Activated naive CD4-positive, alpha-beta T cell treated with anti-CD3 and anti-CD28 coated beads, Interleukin-2, amount 50 U/mL, for 16 hours (primary cell): ENCODE measurements at places on chromosomes 13 and 19.

GRCh38 chr13:103004661-103005345 is 61.4 kb downstream of the SLC10A2 start:
- no peak for DNase-seq

DNA sequence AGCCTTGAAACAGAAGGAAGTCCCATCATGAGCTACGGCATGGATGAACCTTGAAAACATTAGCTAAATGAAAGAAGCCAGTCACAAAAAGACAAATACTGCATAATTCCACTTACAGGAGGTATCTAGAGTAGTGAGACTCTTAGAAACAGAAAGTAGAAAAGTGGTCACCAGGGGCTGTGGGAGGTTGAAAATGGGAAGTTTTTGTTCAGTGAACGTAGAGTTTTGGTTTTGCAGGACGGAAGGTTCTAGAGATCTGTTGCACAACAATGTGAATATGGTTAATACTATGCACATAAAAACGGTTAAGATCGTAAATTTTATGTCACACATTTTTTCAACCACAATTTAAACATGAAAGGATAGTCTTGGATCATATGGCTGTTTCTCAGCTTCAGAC is 11.9 kb upstream of the SLC10A2 start:
- no peak for DNase-seq

DNA sequence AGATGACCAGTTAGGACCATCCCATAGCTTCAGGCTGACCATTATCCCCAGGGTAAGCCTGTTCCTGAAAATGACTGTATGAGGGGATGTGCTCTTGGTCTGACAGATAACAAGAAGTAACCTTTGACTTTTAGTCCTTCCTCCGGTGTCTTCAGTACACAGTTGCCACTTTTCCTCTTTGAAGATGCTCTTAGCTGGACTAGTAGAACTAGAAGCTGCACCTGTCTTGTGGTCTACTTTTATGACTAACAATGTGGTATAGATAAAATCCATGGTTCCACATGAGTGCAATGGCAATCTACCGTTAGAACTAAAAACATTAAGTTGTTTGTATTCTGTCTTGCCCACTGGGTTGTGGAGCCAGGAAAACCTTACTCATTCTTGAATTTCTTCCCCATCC is 5.9 kb upstream of the RUBCNL start:
- DNase-seq: no peak

- peak; percentile 51 for DNase-seq
Observed at GRCh38 chr19:17328517-17329365, 5.9 kb downstream of the ANO8 start.

GRCh38 chr13:95056266-95056665 is 245.0 kb downstream of the ABCC4 start:
- DNase-seq: no peak

- no peak for DNase-seq
Observed at GRCh38 chr13:57531256-57531655, 100.3 kb upstream of the PCDH17 start.

GRCh38 chr19:9474975-9475374 is 23.4 kb downstream of the ZNF560 start:
- no peak for DNase-seq

DNA sequence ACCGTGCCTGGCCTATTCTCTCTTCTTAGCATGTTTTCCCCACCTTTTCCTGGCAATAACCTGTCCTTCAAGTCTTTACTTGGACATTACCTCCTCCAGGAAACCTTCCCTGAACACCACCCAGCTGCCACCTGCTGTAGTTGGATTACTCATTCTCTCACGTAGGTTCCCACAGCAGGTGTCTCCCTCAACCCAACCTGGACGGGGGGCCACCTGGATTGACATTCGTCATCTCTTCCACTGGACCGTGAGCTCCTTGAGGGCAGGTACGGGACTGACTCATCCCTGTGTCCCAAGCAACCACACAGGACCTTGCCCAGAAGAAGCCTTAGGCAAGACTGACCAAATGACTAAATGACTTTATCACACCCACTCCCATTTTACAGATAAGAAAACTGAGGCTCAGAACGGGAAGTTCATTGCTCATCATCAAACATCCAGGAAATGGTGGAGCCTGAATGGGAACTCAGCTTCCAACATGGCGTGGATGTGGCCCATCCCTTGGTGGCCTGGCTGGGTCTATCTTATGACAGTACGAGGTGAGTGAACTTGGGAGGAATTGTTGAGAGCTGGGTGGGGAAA is 3.5 kb upstream of the KLK6 start:
- DNase-seq: no peak

DNA sequence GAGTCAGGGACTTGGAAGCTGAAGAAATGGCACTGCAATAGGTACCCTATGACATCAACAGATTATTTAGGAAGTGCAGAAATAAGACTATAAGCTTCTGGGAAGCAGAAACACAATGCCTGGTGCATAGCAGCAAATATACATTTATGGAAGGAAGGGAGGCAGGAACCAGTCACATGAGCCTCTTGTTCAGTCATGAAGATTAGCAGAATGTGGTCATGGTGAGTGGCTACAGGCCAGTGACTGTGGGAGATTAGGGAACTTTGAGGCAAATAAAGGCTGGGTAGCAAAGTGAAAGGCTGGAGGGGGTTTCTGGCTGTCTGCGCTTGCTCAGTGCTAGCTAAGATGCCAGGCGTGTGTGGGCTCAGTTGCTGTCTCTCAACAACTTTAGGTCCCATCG is 96.3 kb downstream of the EPSTI1 start:
- no peak for DNase-seq

DNA sequence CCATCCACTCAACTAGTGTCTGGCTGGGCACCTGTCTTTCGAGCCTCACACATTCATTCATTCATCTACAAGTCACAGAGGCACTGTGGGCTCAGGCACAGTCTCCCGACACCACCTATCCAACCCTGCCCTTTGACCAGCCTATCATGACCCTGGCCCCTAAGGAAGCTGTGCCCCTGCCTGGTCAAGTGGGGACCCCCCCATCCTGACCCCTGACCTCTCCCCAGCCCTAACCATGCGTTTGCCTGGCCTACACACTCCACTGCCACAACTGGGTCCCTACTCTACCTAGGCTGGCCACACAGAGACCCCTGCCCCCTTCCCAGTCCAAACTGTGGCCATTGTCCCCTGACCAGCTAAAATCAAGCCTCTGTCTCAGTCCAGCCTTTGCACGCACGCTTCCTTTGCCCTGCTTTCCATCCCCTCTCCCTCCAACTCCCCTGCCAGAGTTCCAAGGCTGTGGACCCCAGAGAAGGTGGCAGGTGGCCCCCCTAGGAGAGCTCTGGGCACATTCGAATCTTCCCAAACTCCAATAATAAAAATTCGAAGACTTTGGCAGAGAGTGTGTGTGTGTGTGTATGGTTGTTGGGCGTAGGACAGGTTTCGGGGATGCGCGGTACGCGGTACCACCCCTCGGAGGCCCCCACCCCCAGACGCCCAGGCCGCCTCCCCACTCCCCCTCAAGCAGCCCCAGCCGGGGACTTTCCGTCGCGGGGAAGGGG is 404 bp upstream of the IL27RA start:
- DNase-seq: no peak

- DNase-seq: no peak
Observed at GRCh38 chr19:31892060-31892459, 453.4 kb upstream of the ZNF507 start.

DNA sequence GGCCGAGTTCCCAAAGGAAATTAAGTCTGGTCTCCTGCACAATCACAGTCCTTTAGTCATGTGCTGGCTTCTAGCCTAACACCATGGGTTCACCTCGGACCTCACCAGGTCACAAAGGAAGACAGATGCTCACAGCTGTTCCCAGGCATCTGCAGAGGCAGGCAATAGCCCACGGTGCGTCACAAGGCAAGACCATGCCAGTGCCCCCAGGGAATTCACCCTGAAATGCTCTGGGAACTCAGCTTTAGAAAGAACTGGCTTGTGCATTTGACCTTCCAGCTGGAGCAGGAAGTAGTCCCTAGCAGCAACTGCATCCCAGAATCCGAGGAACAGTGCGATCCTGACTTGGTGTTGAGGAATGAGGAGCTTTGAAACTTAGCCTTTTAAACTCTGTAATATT is 96.8 kb upstream of the WASF3 start:
- no peak for DNase-seq

DNA sequence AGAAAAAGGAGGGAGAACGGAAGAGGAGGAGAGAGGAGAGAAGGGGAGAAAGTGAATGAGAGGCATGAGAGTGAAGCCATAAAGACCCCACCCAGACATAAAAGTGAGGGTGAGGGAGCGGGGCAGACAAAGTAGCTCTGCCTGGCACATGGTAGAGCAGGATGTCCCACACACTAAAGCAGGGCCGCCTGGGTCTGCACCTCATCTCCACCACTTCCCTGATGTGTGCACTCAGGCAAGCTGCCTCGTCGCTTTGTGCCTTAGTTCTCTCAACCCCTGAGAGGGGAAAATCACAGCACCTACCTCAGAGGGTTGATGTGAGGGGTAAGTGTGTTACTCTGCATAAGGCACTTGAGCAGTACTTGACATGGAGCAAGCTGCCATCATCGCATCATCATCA is 488.1 kb downstream of the COG6 start:
- DNase-seq: no peak

DNA sequence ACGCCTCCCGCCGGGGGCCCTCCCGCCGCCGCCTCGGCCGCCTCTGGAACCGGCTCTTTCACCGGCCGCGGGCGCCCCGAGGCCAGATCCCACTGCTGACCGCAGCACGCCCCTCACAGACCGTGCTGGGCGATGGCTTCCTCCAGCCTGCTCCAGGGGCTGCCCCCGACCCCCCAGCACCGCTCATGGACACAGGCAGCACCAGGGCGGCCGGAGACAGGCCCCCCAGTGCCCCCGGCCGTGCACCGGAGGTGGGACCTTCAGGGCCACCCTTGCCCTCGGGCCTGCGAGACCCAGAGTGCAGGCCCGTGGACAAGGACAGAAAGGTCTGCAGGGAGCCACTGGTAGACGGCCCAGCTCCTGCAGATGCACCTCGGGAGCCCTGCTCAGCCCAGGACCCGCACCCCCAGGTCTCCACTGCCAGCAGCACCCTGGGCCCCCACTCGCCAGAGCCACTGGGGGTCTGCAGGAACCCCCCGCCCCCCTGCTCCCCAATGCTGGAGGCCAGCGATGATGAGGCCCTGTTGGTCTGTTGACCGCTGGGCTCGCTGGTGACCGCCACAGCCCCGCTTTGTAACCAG is 13.0 kb downstream of the LRP3 start:
- DNase-seq: no peak

- no peak for DNase-seq
Observed at GRCh38 chr13:109273326-109273751, 513.0 kb downstream of the IRS2 start.
